ENCODE measurements at places on chromosomes 3 and 15.

GRCh38 chr3:113277941-113278598 lies 66.7 kb downstream of the BOC start:
- DNase-seq = no peak

DNA sequence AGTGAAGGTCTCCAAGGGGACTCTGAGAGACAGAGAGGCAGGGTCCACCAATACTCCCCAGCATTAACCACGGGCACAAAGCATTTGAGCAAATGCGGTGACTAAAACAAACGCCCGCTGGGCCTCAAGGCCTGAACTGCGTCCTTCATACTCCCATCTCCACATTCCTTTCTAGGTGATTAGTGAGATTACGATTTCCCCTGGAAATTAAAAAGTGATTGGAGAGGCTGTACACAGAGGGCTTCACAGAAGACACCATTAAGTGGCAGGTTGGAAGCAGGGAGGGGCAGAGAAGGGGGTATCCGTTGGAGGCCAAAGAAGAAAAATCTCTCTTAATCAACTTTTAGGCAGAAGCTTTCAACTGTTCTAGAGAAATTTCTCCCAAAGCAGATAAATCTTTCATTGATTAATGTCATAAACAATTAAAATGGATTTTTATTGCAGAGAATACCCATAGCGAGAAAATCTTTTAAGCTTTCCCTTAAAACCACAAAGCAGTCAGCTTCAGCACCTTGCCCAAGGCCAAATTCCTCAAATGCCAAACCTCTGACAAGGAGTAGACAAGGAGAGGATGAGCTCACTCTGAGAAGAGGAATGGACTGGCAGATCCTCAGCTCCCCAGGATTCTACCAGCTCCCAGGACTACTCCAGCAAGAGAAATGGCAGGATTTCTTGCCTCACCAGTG lies 38.2 kb downstream of the MB21D2 start:
- no peak for DNase-seq

DNA sequence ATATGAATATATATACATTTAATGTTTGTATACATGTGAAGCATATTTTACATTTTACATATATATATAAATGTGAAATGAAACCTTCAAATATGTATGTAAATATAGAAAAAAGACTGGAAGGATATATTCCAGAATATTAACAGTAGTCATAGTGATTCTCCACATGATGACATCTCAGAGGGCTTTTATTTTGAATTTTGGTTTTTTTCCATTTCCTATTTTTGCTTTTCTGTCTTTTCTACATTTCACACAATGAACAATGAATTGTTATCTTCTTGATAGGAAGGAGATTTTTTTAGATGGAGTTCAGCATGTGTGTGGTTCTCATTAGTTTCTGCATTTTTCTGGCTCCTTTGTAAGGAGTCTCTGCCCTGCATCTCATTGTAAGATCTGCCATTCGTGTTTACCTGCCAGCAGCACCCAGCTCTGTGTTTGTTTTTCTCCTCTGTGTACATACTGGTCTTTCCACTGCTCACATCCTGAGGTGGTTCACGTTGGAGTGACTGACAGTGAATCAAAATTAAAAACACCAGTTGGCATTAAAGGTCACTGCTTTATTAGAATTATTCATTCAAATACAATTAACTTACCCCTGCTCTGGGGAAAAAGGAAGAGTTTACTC lies 425.3 kb upstream of the MDFIC2 start:
- DNase-seq = no peak

DNA sequence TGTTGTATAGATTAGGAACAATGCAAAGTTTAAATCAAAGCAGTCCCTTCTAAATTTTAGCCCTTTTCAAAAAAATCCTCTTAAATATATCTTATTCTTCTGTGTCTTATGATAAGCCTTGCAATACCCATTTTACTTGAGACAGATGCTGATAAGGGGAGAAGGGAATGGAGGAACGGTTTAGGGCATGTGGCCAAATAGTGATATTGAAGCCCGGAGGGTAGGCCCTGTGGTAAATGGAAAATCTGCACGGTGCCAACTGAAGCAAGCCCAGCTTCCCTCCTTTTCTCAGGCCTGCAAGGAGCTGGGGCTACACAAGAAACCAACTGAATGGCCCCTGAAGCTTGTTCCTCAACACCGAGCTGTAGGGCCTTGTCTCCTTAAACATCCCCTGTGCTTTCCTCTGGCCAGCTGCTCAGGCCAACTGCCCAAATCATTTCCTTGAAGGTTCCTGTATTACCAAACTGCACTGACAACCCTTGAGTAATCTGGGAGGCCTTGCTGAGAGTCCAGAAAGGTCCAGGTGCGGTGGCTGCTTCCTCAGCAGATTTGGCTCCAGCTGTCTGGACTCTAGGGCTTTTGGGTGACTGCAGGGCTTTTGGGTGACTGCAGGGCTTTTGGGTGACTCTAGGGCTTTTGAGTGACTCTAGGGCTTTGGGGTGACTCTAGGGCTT lies 67.2 kb downstream of the NCEH1 start:
- DNase-seq = no peak

- no peak for DNase-seq
Measured at GRCh38 chr3:42425736-42426407, 15.5 kb upstream of the LYZL4 start.

DNA sequence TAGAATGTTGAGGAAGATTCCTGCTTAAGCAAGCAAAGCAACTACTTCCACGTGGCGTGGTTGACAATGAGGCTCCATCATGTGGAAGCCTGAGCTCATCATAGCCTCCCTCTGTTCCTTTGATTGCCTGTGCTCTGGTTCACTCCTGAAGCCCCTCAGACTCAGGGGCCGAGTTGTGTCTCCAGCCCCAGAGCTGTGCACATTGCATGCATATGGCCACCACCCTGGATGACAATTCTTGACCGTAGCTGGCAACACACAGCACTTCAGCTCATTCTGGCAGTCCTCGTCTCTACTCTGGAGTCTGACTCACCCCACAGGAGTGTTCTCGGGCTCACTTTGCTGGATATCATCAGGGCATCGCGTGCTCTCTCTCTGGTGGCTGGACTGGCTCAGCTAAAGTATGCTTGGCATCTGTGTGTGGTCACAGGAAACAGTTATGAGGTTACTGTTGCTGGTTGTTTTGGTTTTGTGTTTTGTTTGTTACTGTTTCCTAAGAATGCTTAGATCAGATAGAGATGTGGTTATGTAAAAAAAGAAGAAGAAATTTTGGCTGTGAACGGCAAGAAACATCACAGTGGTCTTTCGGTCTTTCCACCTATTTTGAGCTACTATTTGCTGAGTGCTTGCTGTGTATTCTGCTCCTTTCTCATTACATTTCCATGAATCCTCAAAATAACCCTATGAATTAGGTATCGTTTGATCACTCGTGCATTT lies 41.6 kb upstream of the MRPS22 start:
- DNase-seq = no peak

- no peak for DNase-seq
Measured at GRCh38 chr15:43913026-43913780, 86.4 kb downstream of the WDR76 start.

All from T-helper 22 cell (primary cell).